NCI-H460 (cell line): ENCODE measurements at places on chromosomes 6 and 20.

DNA sequence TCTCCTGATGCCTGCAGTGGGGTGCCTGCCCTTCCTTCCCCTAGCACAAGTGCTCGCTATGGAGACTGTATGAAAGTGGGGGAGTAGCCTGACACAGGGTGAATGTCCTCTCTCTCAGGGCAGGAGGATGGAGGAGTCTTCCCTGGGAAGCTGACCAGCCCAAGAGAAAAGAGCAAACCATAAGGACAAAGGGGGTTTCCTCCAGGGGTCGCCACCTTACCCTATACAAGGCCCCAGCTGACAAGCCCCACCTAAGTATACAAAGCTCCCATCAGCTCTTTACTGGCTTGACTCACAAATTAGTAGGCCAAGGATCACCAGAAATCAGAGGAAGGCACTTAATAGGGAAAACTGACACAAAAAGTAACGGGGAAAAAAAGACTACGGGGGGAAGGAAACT, 54.1 kb downstream of the PLAGL1 start:
- no peak for DNase-seq

- no peak for DNase-seq
Measured at GRCh38 chr6:79384845-79385244, 150.4 kb upstream of the HMGN3 start.

- no peak for DNase-seq
Measured at GRCh38 chr6:54958446-54958845, 111.9 kb downstream of the FAM83B start.

- DNase-seq, result peak; percentile 30
Measured at GRCh38 chr6:56938649-56939191, 16.2 kb upstream of the BEND6 start.

- peak; percentile 17 for DNase-seq
Measured at GRCh38 chr6:37653933-37654565, 43.6 kb downstream of the MDGA1 start.

DNA sequence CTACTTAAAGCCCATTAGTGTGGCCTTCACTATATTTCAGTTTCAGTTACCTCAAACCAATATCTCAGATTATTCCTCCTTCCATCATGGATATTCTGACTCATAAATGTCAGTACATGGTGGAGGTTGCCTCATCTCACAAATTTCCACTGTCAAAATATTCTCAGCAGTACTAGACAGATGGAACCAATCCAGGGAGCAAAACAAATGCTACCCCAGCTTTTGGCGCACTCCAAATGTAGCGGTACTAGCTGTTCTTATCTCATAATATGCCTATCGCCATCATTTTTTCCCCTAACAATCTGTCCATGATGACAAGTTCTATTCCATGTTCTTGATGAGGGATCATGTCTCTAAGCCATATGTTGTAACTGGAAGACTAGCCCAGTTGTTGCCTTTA, 1026.1 kb downstream of the KIF16B start:
- no peak for DNase-seq

GRCh38 chr6:30227763-30228487, 14.7 kb upstream of the TRIM26 start:
- no peak for DNase-seq

DNA sequence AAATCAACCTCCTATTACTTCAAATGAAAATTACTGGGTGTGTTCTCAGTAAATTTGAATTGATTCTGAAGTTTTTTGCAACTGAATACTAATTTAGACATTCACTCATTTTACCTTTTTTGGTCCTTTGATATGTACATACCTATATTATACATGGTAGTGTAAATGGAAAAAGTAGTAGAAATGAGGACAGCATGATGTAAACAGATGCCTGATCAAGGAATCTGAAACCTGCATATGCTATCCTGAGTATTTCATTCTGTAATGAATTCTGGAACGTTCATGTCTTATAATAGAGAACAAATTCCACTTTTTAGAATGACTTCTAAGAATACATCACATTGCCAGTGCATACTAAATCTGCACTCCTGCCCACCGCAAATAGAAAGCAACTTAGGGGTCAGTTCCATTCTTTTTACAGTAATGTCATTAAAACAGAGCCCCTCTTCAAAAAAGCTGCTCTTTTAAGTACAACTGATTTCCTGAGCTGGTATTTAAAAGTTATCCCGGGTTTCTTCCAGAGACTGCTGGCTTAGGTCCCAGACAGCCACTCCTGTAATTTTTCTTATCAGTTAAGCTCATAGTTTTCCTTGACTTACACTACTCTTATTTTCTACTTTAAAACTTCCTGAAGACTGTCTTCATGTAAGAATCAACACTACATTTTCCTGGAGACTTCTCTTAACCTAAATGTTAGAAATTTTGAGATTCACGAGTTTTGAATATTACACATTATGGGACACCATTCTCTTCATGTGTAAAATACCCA, 48.4 kb downstream of the MAP3K7 start:
- DNase-seq, result no peak

DNA sequence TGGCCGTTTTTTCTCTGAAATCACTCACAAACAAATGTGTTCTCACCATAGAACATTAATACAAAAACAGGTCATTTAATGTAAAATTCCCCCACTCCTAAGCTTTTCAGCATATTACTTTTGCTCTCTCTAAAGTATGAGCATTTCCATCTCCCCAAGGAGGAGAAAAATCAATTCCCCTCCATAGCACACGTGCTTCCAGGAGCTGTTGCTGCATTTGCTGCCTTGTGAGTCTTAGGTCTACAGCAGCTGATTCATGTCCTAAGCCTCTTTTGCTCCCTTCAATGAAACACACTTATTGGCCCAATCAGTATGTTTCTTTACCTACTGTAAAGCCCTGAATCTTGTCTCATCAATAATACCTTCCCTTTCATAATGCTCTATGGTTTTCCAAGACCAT, 6.4 kb upstream of the COL9A1 start:
- no peak for DNase-seq

- no peak for DNase-seq
Measured at GRCh38 chr6:4271761-4272470, 136.5 kb upstream of the ECI2 start.

DNA sequence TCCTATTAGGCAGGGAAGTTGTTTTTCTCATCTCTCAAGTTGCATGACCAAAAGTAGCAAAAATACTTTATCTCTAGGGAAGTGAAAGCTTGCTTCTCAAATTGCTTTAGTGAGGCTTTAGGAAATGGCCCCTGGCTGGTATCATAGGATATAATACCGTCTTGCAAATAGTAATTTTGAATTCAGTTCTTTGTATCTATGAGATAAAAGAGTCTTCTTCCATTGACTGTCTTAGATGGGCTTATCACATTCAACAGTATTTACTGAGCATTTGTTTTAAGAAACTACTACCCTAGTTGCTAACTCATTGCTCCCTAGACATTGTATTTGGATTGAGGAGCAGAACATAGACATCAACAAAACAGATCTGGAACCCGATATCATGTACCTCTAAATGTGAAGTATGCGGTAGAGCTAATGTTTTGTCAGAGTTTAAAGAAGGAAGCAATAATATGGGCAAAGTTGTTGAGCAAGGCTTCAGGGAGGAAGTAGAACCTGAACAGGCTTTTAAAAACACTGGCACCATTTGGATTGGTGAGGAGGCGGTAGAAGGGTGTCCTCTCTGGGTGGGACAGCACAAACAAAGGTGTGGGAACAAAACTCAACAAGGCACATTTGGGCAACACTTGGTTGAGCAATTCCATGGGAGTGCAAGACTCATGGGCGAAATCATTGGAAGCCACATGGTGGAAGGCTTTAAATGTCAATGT, 101.5 kb downstream of the SGK1 start:
- no peak for DNase-seq

GRCh38 chr20:49323622-49324238, 45.9 kb upstream of the ZNFX1 start:
- peak; percentile 46 for DNase-seq

DNA sequence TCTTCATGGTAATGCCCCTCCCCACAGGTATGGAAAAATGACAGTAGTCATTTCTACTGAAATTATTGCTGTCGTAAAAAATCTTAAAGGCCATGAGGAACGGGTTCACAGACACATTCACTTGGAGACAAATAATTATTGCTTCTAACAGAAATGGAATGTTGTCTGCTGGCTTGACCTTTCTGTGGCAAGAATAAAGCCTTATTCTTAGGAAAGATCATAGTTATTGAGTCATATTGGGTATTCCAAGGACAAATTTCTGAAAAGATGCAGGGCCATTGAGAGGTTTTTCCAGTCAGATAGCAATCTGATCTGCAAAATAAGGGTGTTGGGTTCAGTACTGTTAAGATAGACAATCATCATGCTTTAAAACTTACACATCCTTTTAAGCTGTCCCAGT, 29.2 kb downstream of the AKAP7 start:
- DNase-seq, result no peak

DNA sequence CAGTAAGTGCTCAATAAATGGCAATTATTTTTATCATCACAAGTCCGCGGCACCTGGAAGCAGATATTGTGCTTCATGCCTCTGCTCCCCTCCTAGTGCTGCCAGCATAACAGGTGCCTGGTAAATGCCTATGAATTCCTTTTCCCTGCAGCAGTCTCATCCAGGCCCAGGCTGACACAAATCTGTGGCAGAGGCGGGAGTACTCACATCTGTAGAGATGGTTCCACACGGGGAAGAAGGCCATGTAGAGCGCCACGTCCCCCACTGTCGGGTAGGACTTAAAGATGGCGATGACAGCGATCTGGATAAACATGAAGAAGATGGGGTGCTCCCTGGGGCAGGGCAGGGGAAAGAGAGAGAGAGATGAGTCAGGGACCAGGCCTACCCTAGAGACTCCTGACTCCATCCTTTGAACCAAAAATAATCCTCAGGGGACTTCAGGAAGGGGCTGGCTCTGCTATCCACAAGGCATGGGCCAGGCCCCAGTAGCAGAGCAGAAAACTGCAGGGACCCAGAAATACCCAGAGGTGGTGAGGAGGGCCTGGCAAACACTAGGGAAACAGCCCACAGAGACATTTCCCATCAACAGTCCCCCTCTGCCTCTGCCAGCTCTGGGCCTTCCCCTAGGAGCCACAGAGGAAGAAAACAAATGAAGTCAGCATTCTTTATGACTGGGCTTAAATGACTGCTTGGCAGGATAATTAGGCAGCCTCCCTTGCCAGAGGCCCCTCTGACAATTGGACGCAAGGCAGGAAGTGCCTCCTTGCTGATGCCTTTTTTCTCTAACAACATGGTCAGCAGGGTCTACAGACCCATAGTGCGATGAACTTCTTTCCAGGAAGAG, 23.0 kb downstream of the MAP1LC3A start:
- no peak for DNase-seq

DNA sequence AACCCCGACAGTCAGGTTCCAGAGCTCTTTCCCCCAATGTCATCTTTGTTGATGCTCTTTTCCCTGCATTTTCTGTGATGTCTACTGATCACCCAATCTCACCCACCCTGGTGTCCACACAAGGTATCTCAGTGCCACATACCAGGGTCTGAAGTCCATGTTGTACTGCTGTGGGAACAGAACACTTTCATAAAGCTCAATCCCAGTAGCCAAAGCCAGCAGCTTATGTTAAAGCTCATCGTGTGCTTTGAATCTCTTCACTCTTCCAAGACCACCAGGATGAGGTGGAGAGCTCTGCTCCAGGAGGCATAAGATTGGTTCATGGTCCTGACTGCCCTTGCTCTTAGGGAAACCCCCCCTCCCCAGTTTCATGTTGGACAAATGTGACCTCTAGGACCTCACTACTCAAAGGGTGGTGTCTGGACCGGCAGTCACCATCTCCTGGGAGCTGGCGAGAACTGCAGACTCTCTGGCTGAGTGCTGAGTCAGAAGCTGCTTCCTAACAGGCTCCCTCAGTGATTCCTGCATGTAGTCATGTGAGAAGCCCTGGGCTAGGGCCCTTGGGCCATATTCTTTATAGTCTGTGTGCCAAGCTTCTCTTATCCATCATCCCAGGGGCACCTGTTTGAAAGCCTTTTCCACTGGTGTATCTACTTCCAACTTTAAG, 13.4 kb upstream of the CPNE5 start:
- DNase-seq, result no peak

DNA sequence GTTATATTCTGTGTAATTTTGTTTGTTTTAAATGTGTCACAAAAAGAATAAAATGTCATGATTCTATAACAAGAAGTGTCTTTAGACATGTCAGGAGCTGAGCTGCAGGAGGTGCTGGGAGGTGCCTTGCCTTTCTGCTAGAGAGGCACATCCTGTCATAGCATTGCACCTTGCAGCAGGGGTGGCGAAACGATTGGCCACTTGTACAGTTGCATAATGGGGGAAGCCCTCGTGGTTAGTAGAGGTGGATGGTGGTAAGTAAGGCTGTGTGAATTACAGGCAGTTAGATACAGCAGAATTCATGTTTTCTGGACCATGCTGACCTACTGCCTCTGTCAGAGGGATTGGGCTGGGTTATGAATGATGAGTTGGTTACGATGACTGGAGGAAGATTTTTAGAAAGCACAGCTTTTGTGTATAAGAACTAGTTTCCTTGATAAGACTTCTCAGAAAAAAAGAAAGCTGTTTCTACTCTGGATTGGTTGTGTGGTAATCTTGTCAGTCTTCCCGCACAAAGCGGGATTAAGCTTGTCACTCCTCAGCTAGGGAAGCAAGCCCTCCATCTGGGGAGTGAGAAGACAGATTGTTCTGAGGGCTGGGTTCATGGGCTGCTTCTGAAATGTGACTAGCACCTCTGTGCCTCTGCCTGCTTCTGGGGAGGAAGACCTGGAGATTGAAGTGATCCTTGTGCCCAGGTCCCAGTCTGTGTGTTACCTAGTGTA, 74.9 kb downstream of the FOXO3 start:
- no peak for DNase-seq

DNA sequence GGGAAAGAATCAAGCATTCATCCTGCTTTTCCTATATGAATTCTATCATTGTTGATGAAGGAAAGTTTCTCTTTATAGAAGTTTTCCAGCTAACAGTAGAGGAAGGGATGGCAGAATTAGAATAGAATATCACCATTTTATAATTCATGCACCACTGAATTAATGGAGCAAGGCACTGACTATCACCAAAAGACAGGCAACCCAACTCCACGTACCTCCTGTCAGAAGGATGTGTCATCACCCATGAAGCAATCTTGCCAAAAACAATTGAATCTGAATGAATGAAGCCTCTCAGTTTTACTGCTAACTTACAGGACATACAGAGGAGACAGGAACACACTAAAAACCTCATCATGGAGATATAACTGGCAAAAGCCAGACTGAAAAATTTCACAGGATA, 122.4 kb downstream of the NFATC2 start:
- no peak for DNase-seq

- no peak for DNase-seq
Measured at GRCh38 chr6:3228771-3229565, 1.5 kb upstream of the TUBB2B start.

DNA sequence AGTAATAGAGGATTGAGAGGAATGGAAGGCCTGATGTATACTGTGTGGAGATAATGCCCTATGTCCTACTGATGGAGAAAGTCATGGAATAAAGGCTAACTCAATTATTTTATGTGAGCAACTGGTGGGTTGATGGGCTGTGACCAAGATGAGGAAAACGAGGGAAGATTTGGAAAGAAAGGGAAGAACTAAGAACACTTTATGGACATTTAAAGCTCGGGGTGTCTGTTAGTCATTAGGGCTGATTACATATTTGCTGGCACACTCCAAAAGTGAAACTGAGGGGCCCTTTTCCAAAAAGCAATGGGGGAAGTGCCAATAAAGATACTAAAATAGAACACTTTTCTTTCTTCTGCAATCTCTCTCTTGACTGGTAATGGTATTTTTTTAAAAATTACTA, 439.5 kb downstream of the PLCB1 start:
- DNase-seq, result no peak
